ENCODE measurements at places on chromosomes 12 and 14. TPM values are rescaled to one million over a fixed set of nuclear protein-coding genes. Genes with fewer than 3 reads are reported as not detected.

DNA sequence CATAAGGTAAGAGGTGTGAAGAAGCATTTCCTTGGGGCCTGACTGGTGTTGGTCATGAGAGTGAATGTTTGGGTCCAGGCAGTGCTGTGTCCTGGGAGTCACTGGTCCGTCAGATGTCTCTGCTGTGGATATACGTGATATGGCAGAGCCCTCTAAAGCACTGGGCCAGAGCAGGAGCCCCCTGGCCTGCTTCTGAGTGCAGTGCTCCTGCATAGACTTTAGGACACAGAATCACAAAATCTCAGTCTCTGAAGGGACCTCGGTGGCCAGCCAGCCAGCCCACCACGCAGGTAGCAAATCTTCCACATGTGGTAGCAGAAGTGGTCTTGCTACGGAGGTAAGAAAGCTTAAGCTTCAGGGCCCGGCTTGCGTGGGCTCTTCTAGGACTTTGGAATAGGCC lies 18.5 kb upstream of the AQP2 start:
- DNase-seq = no peak

DNA sequence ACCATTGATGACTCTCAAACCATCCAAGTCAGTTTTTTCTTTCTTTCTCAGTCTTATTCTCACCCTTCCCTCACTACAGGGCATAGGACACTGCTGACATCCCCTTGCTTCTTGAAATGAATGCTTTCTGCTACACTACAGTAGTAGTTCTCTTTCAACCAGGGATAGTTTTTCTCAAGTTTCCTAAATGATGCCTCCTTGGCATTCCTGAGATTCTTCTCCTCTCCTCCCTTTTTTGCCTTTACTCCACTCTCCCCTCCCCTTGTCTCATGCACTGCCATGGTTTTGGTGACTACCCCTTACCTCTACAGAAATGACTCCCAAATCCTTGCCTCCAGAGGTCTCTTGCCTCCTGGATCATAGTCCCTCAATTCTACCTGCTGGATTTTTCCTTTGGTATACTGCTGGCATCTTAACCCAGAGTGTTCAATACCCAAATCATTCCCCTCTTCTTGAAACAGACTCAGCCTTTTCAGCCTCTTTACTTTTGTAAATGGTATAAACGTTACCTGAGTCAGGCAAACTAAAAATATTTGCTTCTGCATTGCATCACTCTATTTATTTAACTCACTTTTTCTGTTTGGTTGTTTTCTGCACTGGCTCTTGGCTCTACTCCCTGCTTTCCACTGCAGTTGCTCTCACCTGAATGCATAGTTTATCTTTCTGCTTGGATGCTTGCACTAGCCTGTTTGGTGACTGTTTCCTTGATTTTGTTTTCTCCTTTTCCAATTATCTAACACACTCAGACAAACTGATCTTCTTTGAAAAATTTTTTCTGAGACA lies 211.6 kb upstream of the IGF1 start:
- DNase-seq = no peak

GRCh38 chr14:75417674-75418073 lies 10.1 kb upstream of the JDP2 start:
- no peak for DNase-seq

- DNase-seq = no peak
Observed at GRCh38 chr14:76697246-76697905, 63.9 kb upstream of the VASH1 start.

DNA sequence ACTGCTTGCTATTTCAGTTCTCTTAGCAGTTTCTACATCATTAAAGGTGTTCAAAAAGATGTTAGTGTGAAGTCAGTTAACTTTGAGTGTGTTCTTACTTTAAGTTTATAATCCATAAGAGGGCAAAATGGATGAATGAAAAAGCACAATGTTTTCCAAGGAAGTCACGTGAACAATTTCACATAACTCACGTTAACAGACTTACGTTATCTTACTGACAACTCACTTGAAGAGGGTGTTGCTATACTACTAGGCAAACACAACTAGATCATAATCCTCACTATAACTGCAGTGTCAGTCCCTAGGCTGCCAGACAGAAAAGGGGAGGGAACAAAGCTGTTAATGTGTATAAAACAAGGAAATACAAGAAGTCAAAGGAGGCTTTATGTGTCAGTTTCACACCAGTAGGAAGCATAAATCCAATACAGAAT lies 6.4 kb downstream of the SLC2A13 start:
- peak; percentile 78 for DNase-seq

DNA sequence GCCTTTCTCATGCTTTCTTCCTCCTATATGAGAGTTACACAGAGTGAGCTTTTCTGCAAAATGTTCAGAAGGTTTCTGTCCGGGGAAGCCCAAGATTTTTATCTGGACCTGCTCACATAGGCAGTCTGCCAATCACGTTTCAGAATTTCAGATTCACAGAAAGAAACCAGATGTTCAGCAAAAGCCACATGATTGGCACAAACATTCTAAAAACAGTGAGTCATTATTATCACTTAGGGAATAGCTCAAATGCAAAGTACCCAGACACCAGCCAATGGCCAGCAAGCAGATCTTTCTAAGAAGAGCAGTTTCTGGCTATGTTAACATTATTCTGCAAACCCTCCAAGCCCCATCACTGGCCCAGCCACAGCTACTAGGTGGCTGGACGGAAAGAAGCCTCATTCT lies 1558.5 kb upstream of the TMEM132C start:
- no peak for DNase-seq

GRCh38 chr12:105860561-105861207 lies 278.1 kb downstream of the NUAK1 start:
- DNase-seq = no peak

DNA sequence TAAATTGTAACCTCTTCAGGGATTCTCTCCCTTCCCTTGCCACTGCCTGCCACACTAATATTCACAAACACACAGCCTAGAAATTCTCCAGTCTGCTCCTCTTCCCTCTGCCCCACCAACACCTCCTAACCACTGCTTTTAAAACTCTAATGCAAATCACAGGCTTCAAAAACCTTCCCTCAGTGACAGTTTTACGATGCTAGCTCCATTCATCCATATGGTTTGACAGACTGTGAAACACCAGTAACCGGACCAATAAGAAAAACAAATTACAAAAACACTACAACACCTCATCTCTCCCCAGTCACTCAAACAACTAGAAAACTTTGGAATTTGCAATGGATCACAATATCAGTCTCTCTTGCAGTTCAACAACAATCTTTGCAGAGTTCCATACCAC lies 5.7 kb downstream of the DPF3 start:
- no peak for DNase-seq

GRCh38 chr12:122807651-122808050 lies 27.6 kb upstream of the HIP1R start:
- DNase-seq = no peak

DNA sequence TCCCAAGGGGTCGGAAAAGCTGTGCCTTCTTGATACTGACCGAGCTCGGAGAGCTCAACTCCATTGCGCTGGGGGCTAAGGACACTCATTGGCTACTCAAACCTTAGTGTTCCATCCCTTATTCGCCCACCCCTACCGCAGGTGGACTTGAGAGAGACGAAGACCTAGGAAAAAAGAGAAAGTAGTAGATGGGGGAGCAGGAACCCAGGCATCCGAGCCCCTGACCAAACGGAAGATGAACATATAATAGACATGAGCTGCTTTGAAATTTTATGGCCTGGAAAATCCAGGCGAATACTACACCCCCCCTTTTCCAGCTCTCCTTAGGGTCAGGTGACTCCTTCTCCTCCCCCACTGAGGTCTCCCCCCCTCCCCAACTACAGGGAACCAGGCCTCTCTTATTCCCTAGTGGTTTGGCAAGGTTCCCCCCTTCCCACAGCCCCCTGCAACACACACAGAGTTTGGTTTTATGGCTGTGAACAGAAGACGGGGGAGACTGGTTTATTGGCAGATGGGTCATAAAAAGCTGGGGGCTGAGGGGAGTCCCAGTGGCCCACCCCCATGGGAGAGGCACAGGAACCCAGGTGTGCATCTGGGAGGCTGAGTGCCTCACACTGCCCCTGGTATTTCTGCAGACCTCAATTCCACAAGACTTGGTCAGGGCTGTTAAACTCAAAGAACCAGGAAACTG lies 1.6 kb downstream of the GDF11 start:
- no peak for DNase-seq

DNA sequence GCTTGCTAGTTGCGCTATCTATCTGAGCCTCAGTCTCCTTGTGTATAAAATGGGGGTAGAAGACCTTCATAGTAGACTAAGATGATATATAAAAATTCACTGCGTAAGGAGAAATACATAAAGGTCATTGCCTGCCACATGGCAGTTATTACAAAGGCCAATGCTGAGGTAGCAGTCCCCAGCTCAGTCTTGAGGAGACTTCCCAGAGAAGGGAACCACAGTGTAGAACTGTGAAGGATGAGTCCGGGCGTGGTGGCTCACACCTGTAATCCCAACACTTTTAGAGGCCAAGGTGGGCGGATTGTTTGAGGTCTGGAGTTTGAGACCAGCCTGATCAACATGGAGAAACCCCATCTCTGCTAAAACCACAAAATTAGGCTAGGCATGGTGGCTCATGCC lies 17.1 kb upstream of the SP7 start:
- no peak for DNase-seq

GRCh38 chr12:105330931-105331804 lies 677 bp downstream of the C12orf75 start:
- DNase-seq = no peak

DNA sequence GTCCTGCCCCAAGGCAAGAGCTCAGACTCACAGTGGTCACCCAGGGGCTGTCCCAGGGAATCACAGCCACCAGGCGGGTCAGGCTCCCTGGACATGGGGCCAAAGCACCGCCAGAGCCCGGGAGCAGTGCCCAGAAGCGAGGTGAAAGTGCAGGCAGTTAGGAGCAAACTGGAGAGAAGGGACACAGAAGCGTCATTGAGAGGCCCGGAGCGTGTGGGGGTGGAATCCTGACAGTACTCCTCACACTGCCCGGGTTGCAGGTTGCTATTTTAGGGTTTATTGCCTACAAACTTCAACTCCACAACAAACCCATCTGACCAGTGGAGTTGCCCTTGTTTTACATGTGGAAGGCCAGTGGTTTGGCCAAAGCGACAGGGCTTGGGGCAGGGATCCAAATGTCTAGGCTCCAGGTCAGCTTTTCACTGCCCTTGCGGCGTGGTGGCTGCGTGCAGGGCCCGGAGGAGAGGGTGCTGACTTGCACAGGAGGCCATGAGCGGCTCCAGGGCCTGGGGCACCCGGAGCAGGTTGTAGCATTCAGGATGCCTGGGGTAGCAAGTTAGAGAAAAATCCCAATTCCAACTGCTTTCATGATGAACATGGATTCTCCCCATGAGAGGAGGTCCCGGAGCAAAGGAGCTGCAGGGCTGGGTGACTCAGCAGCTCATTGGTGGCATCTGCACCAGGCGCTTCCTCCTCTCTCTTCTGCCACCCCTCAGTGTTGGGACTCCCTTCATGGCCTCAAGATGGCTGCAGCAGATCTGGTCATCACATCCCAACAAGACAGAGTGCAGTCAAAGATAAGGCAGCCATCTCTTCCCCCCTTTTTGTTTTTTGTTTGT lies 112.3 kb upstream of the NCOR2 start:
- DNase-seq = peak; percentile 23

GRCh38 chr12:132131952-132132351 lies 12.2 kb downstream of the DDX51 start:
- no peak for DNase-seq

- DNase-seq = peak; percentile 61
Observed at GRCh38 chr12:4975574-4975973, 65.9 kb downstream of the KCNA1 start.

GRCh38 chr12:95014554-95014953 lies 11.1 kb upstream of the NDUFA12 start:
- no peak for DNase-seq

DNA sequence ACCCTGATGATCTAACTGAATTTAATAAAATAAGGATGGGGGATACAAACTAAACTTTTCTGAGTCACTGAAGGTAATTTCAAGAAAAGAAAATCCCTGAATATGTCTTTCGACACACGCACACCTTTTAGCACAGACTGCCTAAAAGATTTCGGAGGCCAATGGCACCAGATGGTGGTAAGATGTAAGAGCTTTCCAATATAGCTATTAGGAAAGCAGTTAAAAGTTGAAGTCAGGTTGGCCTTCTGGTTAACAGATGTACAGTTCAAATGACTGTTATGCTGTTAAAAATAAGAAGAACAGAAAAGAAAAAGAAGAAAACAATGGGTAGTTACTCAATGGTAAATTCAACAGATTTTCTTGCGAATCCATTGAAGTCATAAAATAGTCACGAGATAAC lies 80.7 kb upstream of the KRR1 start:
- no peak for DNase-seq

DNA sequence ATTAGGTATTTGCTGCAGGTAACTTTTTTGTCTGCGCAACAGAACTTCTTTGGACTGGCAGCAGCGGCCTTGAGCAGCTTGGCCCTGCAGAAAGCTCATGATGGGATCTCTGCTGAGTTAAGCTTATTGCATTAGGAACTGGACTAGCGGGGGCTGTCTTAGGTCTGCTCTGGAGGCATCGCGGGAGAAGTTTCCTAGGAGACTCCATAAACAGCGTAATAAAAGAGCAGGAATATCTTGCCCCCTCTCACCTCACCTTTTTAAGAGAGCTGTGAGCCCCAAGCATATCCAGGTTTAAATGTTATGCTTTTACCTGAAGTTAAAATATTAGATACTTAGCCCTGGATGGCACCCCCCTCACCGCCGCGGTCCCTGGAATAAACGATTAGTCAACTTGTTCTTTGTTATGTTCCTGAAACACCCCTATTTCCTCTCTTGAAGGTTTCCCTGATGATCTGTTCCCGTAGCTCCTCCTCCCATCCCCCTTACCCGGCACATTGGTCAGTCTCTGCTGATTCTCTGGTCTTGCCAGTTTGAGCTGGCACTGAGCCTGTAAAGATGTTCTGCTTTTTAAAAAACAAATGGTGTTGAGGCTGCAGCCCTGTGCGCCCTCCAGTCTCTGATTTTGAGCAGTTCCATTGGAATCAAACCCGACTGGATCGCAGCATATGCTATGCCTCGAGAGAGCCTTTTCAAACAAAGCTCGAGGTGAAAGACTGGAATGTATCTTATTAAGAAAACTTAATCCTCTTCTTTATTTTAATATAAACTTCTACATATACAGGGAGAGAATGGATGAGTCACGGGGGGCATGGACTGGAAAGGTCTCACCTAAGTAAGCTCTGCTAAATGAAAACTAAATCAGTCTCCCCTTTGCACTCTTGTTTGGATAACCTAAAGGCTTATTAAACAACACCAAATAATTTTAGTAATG lies 1.9 kb downstream of the MLXIP start:
- peak; percentile 51 for DNase-seq

NRIP2 gene
- not detected for total RNA-seq

STON2 gene
- 16.3 TPM for total RNA-seq

NGB gene
- total RNA-seq = not detected

TAS2R14 gene
- 1.6 TPM for total RNA-seq

IKZF4 gene
- 1.1 TPM for total RNA-seq

FGD6 gene
- total RNA-seq = 1.2 TPM

All from SK-MEL-5 (cell line).